Activated CD8-positive, alpha-beta memory T cell treated with anti-CD3 and anti-CD28 coated beads, Interleukin-2, amount 50 U/mL, for 4 hours (primary cell): ENCODE measurements at places on chromosomes 2 and 18.

- no peak for DNase-seq
Observed at GRCh38 chr2:227655454-227655853, 11.2 kb upstream of the SCYGR5 start.

GRCh38 chr2:240259924-240260529, 119.6 kb upstream of the OTOS start:
- DNase-seq = no peak

- no peak for DNase-seq
Observed at GRCh38 chr2:239955989-239956817, 68.9 kb downstream of the NDUFA10 start.

- DNase-seq = no peak
Observed at GRCh38 chr18:45877403-45877802, 51.9 kb downstream of the SIGLEC15 start.

DNA sequence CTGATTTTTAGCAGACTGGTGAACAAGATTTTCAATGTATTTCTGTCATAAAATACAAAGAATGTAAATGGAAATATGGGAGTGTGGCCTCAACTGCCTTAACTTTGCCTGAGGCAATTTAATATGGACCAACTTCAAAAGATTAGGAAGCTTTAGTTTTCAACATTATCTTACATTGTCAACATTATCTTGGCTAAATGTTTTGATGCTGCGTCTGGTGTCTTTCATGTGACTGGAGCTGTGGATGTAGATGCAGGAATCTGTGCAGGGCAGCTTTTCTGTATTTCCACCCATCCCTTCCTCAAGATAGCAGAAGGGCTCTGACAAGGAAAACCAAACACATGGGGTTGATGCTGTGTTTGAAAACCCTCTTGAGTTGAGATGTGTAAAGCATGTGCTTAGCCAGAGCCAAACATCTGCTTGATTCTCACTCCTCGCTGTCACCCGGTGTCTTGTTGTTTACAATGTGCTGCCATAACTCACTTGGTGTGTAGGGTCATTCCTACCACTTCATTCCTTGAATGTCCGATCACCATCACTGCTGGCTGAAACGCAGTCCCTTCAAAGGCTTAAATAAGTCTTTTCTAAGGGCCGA, 33.0 kb downstream of the COPS8 start:
- DNase-seq = no peak

DNA sequence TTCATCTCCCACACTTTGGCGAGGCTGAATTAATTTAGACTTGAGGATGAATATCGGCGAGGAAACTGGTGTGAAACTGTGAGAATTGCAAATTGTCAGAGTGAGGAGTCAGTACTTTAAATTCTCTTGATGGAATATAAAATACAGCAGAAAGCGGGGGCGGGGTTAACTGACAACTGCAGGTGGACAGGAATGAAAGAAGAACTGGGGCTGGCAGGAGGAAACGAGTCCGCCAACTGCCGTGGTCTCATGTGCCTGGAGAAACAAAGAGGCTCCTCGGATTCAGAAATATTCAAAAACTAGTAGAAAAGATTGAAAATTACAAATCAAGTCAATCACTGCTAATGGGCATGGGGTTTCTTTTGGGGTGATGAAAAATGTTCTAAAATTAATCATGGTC, 44.3 kb downstream of the MOGAT1 start:
- DNase-seq = no peak

DNA sequence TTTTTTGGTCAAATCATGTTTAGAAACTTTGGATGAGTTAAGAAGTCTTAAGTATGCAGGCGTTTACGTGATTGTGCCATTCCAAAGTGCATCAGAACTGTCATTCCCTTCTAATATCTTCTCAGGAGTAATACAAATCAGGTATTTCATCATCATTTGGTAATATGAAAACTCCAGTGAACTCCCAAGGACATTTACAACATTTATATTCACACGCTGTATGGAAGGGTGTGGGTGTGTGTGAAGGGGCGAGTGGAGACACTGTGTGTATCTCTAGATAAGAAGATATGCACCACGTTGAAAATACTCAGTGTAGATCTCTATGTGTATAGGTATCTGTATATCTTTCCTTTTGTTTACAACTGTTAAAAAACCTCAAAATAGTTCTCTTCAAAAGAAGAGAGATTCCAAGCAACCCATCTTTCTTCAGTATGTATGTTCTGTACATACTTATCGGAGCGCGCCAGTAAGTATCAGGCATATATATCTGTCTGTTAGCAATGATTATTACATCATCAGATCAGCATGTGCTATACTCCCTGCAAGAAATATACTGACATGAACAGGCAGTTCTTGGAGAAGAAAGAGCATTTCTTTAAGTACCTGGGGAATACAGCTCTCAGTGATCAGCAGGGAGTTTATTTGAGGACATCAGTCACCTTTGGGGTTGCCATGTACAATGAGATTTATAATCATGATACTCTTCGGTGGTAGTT, 29.3 kb downstream of the COX7A2L start:
- no peak for DNase-seq

DNA sequence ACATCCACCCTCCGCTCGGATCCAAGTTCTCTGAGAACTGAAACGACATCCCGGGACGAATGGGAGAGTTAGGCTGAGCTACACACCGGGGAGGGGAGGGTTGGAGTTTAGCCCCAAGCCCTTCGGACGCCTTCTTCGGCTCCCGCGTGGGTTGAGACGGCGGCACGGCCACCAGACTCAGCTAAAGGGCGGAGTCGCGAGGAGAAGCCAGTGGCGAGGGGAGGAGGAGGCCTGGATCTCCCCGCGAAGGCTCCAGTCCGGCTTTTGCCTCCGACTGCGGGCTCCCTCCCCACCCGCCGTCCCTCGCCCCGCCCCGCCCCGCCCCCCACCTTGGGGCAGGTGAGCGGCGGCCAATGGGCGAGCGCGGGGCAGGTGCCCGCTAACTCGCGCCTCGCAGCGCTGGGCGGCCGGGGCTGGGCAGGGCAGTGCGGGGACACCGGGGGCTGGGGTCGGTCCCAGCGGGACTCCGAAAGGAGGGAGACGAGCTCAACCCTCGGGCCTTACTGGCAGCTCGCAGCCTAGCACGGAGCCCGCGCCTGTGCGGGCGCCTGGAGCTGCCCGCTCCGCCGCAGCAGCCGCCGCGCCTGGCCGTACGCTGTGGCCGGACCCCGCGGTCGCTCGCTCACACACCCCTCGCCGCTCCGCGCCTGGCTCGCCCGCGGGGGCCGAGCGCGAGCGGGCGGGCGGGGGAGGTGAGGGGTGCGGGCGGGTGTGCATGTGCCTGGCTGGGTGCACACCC, at the start of gene EMX1:
Gene EMX1 (plus strand): TSS at position 382 of the 739 bp plus-strand sequence. CDS start 334 bp downstream, at position 716.
- peak; percentile 33 for DNase-seq

DNA sequence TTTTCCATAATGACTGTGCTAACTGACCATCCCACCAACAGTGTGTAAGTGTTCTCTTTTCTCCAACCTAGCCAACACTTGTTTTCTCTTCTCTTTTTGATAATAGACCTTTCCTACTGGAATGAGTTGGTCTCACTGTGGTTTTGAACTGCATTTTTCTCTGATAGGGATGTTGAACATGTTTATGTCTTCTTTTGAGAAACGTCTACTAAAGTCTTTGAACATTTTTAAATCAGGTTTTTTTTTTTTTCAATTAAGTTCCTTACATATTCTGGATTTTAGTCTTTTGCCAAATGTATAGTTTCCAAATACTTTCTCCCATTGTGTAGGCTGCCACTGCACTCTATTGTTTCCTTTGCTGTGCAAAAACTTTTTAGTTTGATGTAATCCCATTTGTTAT, 405.5 kb upstream of the FIGN start:
- DNase-seq = no peak

GRCh38 chr18:23460285-23461273, 7.5 kb downstream of the RIOK3 start:
- no peak for DNase-seq

DNA sequence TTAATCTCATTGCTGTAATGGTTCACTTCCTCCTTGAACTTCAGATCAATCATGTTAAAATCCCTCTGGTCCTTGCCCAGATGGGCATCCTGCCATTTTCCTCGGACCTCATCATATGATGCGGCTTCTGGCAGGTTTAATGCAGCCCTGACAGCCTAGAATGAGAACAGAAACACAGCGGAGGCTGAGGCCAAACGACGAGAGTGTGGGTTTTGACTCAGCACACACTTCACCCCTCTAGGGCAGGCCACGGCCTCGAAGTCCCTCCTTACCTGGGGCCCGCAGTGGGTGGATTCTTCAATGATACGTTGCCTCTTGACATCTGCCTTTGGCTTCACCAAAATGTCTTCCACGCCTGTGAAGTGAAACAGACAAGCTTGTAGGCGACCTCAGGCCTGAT, 56.8 kb downstream of the POLR1A start:
- DNase-seq = no peak

DNA sequence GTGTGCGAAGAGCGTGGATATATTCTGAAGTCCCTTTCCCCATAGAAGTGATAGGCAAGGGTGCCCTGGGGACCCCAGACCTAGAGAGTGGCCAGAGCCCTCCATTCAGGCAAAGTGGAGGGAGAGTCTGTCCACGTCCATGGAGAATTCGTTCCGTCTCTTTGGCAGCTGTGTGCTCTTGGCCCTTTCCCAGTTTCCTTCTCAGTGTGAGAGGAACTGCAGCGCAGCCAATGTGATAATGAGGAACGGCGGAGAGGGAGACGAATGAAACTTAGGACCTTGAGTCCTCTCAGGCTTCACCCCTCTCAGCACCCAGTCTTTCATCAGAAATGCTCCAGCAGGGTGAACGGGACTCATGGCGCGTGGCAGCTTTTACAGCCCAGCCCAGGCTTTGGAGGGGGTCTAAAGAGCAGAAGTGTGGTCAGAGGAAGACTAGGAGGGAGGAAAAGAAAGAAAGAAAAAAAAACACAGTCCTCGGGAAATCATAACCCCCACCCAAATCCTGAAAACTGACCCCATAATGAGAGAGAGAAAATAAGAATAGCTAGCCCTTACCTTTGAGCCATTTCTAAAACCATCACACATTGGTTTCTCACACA, 95.0 kb upstream of the RIOK3 start:
- DNase-seq = no peak

GRCh38 chr2:47079515-47080412, 75.3 kb downstream of the STPG4 start:
- DNase-seq = no peak

DNA sequence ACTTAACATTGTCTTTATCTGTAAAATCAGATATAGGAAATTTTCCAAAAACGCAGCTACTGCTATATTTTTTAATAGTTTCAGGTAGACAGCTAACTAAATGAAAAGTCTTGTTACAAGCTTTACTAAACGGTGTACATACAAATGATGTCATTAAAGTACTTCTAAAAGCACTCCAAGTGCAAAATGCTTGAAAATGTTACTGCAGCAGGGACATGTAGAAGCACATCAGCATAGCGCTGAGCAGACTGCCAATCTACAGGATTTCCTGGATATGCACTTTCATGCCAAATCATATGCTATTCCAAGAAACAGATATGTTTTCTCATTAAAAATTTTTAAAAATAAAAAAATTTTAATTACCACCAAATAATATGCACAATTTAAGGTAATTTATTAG, 61.7 kb downstream of the SMAD2 start:
- DNase-seq = no peak

DNA sequence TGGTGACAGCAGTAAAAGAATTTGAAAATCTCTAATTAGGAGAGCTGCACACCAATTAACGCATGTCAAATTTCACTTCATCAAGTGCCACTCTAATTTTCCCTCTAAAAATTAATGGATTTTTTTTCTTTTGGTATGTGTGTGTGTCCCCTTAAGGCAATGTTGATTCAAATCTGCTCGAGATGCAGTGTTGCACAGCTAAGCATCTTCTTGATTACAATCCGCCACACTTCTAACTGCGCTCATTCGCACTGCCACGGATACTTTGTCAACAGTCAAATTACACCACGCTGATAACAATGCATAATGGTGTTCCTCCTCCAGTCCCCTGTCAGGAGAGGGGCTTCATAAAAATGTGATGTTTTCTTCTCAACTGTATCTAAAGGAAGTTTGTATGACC, 261.4 kb downstream of the MEIS1 start:
- no peak for DNase-seq

DNA sequence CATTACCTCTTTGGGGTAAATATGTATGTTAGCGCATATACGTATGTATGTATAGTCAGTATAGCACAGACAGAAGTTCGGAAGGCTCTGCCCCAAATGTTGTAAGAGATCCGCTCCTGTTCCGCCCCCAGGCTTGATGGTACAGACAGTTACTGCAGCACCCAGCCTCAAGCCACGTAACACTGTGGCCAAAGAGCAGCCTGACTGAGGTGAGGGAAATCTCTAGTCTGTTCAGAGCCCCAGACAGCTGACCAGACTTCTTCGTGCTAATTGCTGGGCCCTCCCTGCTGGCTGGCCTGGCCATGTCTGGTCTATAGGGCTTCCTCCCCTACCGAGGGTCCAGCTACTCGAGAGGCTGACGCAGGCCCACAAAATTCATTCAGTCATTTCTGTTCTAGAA, 7.8 kb downstream of the CRACDL start:
- no peak for DNase-seq

DNA sequence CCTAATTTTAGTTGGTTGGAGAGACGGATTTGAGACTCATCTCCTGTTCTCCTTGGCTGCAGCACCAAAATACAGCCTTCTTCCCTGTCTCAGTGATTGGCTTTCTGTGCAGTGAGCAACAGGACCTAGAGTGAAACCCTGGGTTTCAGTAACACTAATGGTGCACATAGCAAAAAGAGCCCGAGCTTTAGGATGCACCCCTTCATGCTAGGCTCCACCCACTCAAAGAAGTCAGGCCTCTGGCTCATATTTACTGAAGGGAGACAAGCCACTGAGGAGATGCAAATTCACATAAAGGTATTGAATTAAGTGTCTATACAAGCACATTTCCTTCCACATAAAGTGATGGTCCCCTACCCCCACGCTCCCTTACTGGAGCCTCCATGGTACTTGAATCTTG, 131.9 kb upstream of the CHAC2 start:
- DNase-seq = no peak

DNA sequence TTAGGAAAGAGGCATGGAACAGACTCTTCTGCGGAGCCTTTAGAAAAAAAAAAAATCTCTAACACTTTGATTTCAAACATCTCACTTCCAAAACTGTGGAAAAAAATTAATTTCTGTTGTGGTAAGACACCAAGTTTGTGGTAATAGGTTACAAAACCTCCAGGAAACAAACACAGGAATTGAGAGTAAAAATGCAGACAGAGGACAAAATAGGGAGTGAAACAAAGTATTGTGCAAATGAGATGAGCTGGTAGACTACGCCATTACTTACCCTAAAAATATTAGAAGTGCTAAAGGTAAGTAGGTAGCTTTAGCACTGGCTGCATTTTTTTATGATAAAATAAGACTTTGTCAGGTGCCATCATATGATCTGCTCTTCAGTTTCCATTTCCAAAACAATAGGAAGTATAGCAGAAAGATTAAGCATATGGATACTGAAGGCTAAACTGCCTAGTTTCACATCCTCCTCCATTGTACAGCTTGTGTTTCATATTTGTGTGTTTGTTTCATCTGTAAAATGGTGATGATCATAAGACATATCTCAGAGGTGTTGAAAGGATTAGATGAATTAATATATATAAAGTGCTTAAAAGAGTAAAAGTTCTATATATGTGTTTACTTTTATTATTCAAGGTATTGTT, 309.2 kb downstream of the NR4A2 start:
- no peak for DNase-seq

GRCh38 chr2:105399207-105399861, 483 bp upstream of the FHL2 start:
- DNase-seq = no peak
